ENCODE measurements at places on chromosomes 7 and 10. TPM values are rescaled to one million over a fixed set of nuclear protein-coding genes. Genes with fewer than 3 reads are reported as not detected.

The PON3 gene
- total RNA-seq: 0.39 TPM

The MBL2 gene
- not detected for total RNA-seq

The PLAU gene
- total RNA-seq: 34.6 TPM

The HOXA10 gene
- total RNA-seq: not detected

The ASAH2B gene
- total RNA-seq: 2.2 TPM

The CALML3 gene
- total RNA-seq: not detected

The ADAM8 gene
- total RNA-seq: 1.2 TPM
